Endothelial cell of umbilical vein (primary cell): ENCODE measurements at places on chromosomes 16 and 17. TPM values are rescaled to one million over a fixed set of nuclear protein-coding genes. Genes with fewer than 3 reads are reported as not detected.

Gene SPATA32
- not detected in 2 replicates for total RNA-seq

Gene AOC3
- 0.27 and 0.44 TPM in 2 replicates for total RNA-seq

Gene NHLRC4
- 0.30 and 0.73 TPM in 2 replicates for total RNA-seq

Gene LRRC37A
- 0.88 and 4.0 TPM in 2 replicates for total RNA-seq

Gene C16orf74
- total RNA-seq = 30.9 and 38.7 TPM in 2 replicates
